ENCODE measurements at places on chromosomes 12 and 14. TPM values are rescaled to one million over a fixed set of nuclear protein-coding genes. Genes with fewer than 3 reads are reported as not detected.

DNA sequence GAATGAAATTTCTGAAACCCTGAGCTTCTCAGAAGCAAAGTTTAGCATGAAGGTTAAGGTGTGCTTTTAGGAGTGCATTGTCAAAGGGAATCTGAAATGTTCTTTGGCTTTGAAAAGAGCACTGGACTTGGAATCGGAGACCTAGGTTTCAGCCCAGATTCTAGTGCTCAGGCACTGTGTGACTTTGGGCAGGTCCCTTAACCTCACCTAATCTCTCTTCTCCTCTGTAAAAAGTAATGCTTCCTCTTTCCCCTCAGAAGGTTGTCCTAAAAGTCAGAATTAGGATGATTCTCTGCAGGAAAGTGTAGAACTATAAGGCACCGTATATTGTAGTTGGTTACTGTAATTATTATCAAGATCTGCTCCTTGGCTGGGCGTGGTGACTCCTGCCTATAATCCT lies 38.0 kb upstream of the ELK3 start:
- DNase-seq: no peak

DNA sequence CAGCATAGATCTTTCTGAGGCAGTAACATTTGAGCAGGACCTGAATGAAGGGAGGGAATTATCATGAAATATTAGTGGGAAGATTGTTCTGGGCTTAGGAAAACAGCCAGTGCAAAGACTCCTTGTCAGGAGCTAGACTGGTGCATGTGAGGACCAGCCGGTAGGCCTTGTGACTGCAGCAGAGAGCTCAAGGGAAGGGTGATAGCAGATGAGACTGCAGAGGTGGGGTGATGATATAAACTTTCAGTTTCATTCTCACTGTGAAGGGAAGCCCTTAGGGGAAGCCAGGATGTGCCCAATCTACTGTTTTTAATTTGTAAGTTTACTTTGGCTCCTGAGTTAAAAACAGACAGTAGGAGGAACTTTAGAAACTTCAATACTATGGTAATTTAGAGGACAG lies 12.4 kb downstream of the IL22 start:
- no peak for DNase-seq

GRCh38 chr12:96578526-96579125 lies 89.2 kb downstream of the CFAP54 start:
- DNase-seq: no peak

GRCh38 chr12:104480826-104481440 lies 24.2 kb downstream of the CHST11 start:
- peak; percentile 44 for DNase-seq

GRCh38 chr12:84874125-84874824 lies 38.3 kb downstream of the SLC6A15 start:
- DNase-seq: no peak

DNA sequence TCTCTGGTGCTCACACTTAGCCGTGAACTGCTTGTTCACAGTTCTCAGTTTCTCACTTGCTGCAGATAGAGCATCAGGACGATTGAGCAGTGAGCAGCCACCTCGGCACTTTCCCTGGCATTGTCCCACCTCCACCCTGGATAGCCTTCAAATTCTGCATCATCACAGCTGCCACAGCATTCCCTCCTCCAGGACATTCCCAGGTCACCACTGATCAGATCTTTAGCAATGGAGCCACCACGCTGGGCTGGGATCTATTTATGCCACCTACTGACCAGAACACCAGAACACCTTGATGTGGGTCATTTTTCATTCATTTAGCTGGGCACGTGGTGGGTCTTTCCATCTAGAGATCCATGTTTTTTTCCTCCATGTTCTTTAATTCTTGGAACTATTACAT lies 23.6 kb downstream of the ACADS start:
- DNase-seq: no peak

GRCh38 chr14:99351166-99352007 lies 79.4 kb upstream of the BCL11B start:
- DNase-seq: no peak

- DNase-seq: no peak
These were observed 7.5 kb upstream of the TRHDE start for GRCh38 chr12:72264548-72265175.

DNA sequence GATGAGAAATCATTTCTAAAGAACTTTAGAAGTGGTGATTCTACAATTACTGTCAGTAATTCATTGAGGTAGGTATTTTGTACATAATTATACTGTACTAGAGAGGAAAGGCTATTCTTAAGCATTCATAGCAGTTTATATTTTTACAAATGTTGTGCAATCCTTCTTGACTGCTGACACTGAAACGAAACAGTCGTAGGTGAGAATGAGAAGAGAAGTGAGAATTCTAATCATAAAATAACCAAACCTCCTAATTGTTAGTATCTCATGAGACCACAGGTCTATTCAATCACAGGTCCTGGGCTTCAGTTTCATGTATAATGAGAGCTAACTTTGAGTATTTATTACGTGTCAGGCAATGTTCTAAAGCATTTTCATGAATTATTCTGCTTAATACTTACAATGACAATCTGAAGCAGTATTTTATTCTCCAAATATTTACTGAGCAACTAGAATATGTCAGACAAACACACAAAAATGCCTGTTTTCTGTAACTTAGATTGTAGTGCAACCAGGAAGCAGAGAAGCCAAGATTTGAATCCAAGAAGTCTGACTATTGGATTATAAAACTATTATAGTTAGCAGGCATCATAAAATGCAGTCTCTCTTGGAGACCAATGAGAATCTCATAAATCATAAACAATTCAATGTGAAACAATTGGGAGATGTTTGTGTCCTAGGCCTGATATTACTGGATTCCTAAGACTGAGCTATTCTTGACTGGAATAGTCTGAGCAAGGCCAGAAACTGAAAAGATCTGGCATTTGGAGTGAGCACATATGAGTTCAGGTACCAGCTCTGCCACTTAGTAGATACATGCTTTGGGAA lies 24.3 kb downstream of the RERG start:
- DNase-seq: no peak

DNA sequence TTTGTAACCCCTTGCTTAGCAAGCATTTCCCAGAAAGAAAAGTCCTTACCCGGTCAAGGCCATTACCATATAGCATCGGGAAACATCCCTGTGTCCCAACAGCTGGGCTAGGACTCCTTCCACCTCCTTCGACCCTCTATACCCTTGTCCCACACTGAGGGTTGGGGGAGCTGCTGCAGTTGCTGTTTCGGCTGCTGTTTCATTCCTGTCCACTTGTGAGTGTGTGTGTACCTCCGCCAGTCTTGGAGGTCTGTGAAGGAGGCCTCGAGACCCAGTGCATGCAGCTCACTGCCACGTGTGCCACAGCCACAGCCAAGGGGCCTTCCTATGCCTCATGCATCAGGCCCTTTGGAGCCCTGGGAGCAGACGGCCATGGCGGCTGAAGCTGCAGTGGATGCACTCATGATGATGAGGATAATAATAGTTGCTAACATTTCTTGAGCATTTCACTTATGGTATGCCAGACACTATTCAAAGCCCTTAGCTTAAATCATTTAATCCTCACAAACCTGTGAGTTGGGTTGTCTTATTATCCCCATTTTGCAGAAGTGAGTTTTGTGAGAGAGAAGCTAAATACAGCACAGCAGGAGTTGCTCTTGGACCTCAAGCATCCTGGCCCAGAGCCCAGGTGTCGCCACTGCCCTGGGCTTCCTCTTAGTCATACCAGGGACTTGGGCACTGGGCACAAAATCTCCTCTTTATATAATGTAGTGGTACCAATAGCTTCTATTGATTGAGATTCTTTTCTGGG lies 156.5 kb downstream of the PRKCH start:
- peak; percentile 81 for DNase-seq

- DNase-seq: no peak
These were observed 9.3 kb downstream of the EPS8 start for GRCh38 chr12:15779925-15780324.

DNA sequence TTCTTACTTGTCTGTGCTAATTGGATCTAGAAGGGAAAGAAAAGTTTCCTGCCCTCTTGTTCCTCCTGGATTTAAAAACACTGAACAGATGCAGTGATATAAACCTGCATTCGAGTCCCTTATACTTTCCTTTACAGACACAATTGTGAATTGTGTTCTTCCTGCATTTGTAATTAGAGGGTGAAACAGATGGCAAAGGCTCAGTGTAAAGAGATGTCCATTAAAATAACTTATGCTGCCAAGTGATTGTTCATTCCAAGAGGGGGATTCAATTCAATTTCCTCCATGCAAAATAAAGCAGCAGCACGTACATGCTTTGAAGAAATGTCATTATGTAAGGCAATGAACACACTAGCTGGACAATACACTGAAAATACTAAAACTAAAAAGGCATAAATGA lies 248.3 kb upstream of the LRIG3 start:
- no peak for DNase-seq

GRCh38 chr12:23221066-23221465 lies 596.1 kb downstream of the ETNK1 start:
- DNase-seq: no peak

- DNase-seq: no peak
These were observed 76.9 kb upstream of the REP15 start for GRCh38 chr12:27619308-27619707.

The GDF3 gene
- polyA plus RNA-seq: 0.36 TPM

The MSRB3 gene
- 52.4 TPM for polyA plus RNA-seq

The SLC7A8 gene
- 7.8 TPM for polyA plus RNA-seq

The PYGL gene
- polyA plus RNA-seq: 6.4 TPM

The HOXC10 gene
- not detected for polyA plus RNA-seq

The PRKD1 gene
- polyA plus RNA-seq: 2.1 TPM
